Activated CD8-positive, alpha-beta memory T cell treated with anti-CD3 and anti-CD28 coated beads, Interleukin-2, amount 50 U/mL, for 48 hours (primary cell): ENCODE measurements at places on chromosomes 7 and 10.

DNA sequence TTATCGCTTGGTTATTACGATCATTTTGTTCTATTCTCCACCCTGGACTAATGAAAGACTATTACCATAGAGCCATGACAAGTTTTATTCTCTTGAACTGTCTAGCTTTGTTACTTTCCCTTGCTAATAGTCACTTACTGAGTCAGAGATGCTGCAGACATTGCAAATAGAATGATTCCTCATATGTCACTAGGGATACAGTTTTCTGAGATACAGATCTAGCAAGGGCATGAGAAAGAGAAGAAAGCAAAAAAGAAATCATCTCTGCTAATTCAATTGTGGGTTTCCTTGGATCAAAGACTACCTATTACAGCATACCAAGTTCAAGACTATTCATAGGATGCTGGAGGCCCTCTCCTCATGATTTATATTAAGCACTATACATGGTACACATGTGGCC, 204.3 kb downstream of the MBL2 start:
- DNase-seq = no peak

- no peak for DNase-seq
Observed at GRCh38 chr7:83672157-83672556, 23.2 kb upstream of the SEMA3E start.

DNA sequence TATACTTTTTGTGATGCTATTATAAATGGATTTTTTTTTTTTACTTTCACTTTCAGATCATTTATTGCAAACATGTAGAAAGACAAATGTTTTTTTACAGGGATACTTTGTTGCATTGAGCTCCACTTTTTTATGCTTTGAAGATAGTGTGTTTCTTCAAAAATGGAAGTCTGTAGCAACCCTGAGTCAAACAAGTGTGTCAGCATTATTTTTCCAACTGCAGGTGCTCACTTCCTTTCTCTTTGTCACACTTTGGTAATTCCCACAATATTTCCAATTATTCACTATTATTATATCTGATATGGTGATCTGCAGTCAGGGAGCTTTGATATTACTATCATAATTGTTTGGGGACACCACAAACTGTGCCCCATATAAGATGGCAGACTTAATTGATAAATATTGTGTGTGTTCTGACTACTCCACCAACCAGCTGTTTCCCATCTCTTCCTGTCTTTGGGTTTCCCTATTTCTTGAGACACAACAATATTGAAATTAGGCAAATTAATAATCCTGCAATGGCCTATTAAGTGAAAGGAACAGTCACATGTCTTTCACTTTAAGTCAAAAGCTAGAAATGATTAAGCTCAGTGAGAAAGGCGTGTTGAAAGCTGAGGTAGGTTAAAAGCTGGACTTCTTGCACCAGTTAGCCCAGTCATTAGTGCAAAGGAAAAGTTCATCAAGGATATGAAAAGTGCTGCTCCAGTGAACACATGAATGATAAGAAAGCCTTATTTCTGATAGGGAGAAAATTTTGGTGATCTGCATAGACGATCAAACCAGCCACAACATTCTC, 231.3 kb upstream of the SH2B2 start:
- DNase-seq = no peak

DNA sequence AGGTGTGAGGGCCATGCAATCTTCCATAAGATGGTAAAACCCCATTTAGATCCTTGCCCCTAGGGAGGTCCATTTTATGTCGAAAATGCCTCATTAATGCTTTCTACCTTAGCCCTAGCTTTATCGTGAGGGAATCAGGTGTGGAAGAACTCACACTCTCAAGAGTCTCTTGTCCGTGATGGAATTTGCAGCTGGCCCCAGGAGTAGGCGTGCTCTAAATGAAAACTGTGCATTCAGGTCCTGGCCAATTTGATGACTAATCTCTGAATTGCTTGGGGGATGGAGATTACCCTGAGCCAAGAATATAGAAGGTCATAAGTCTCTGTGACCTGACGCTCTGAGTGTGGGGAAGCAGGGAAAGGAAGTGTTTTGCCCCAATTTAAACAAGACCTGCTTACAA, 6.6 kb downstream of the C10orf90 start:
- DNase-seq = no peak

DNA sequence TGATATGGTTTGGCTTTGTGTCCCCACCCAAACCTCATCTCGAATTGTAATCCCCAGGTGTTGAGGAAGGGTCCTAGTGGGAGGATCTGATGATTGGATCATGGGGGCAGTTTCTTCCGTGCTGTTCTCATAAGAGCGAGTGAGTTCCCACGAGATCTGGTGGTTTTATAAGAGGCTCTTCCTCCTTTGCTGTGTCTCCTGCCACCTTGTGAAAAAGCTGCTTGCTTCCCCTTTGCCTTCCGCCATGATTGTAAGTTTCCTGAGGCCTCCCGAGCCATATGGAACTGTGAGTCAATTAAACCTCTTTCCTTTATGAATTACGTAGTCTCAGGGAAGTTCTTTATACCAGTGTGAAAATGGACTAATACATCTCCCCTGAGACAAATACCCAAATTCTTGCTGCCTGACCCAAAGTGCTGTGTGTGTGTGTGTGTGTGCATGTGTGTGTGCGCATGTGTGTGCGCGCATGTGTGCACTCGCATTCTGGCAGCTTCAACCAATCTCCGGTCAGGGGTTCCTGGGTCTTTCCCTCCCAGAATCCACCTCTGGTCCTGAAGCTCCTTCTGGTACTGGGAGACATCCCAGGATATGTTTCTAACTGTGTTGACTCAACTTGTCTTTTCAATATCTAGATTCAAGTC, 98.1 kb upstream of the LRRC4 start:
- no peak for DNase-seq
